ENCODE measurements at places on chromosomes 1 and 21. TPM values are rescaled to one million over a fixed set of nuclear protein-coding genes. Genes with fewer than 3 reads are reported as not detected.

GRCh38 chr1:36099681-36100341 lies 11.1 kb downstream of the ADPRS start:
- DNase-seq, result peak; percentile 84

DNA sequence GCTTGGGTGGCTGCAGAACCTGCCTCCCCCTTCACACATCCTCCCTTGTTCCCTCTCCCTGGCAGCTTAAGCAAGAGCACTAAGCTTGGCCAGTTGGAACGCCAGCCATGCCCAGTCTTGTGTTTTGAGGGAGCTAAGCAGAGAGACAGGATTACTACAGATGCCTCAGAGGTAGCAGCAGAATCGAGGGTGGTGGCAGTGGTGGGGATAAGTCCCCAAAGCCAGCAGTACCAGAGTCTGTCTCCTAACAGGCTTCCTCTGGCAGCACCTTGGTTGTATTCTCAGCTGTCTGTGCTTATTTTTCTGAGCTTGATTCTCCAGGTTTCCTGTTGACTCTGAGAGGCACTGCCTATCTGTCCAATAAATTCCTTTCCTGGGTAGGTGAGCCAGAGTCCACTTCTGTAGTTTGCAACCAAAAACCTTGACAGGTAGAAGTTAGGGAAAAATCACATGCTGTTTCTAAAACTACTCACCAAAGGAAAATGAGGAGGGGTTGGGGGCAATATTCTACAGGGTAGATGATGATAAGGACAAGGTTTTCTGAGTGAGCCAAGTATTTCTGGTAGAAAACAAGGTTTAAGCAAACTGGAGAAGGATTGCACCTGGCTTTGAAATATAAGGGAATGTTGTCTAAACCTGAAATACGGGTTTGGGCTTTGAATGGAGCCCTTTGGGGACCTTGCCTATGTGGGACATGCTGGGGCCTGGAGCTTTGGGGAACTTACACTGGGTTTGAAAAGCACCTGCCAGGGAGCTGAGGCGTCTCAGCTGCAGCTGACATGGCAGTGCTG lies 100.8 kb downstream of the PBX1 start:
- no peak for DNase-seq

DNA sequence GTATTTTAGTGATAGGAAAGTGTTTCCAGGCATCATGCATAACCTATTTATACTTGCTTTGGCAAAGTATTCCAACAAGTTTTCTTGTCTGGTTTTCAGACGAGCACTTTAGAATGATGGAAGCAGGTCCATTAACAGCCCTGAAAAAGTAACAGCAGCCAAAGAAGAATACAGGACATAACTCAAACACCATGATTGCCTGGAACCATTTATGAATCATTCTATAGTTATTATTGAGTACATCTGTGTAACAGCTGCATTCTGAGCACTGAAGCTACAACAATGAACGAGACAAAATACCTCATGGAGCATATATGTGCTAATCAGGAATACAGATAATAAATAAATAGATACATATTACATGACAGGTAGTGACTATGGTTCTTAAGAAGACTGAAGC lies 12.6 kb downstream of the IL10RB start:
- DNase-seq, result no peak

DNA sequence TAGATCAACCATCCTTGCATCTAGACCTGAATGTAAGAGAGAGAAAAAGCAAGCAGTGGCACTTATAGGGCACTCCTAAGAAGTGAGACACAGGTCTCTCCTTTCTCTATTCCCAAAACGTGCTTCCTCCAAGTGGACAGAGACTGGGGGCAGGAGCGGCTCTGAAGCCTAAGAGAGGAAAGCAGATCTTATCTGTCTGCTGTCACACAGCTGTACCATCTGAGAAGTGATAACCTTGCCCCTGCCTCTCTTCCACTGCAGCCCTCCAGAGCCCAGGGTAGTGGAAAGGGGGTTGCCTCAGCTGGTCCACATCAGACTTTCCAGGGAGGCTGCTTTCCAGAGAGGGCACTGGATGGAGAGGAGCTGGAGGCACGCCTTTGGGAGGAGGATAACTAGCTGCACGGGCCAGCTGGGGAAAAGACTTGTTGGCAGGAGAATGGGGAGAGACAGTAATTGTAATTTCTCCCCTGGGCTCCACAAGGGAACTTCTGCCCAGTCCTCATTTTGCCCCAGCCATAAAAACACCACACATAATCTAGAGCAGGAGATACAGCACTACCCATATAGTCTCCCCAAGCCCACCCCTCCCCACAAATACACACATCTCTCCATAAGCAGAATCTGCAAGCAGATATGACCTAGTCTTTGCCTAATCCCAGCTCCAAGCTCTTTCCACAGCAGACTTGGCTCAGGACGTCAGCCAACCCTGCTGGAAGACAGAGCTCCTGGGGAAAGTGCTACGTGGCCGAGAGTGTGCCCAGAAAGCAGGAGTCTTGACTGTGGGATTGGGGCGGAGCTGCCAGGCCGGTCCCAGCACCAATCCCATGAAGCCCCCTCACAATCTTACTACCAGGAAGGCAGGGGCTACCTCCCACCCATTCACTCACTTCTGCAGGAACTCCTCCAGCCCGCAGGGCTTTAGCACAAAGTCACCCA lies 31.2 kb downstream of the PIK3C2B start:
- DNase-seq, result peak; percentile 67

DNA sequence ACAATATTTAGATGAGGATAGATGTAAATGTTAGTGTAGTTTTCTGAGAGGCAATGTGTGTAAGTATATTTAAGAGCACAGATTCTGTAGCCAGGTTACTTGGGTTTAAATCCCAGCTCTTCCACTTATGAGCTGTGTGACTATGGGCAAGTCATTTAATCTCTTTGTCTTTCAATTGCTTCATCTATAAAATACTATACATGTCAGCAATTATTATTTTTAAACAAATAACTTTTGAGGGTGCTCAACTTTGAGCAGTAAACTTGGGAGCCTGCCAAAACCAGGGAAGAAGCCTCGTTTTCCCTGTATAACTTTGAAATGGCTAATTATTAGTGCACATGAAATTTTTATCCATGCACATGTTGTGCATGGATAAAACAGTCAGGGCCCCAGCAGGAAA lies 222.8 kb downstream of the FOXD2 start:
- no peak for DNase-seq

DNA sequence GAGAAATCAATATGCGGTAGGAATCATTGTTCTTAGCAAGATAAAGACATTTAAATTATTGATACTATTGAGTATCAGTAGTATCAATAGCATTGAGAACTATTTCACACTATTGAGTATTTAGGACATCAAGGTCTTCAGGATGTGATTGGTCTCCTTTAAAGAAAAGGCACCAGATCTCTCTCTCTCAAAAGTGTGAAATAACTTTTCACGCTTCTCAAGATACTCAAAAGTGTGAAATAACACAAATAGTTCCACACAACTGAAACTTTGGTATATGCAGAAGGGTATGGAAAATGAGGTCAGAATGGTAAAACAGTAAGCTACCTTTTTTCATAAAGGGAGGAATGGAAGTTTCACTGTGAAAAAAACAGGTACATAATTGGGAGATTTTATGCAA lies 6.7 kb upstream of the PYHIN1 start:
- DNase-seq, result no peak

DNA sequence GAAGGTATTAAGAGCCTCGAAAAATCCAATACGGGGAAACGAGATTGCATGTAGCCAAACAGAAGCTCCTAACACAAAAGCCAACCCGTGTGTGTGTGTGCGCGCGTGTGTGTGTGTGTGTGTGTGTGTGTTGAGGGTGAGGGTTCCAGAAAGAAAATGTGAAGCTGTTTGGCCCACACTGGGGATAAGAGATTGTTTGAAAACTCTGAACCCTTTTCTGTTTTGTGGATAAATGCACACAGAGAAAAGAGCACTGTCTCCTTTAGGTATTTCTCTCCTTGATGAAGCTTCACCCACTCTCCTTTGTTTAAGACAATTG lies 1.9 kb downstream of the WLS start:
- peak; percentile 52 for DNase-seq

- no peak for DNase-seq
These were observed 21.4 kb downstream of the TMPRSS15 start for GRCh38 chr21:18382141-18382540.

GRCh38 chr1:192574073-192574472 lies 1.5 kb upstream of the RGS1 start:
- DNase-seq, result no peak

GRCh38 chr1:202143768-202144401 lies 652 bp downstream of the ARL8A start:
- no peak for DNase-seq

DNA sequence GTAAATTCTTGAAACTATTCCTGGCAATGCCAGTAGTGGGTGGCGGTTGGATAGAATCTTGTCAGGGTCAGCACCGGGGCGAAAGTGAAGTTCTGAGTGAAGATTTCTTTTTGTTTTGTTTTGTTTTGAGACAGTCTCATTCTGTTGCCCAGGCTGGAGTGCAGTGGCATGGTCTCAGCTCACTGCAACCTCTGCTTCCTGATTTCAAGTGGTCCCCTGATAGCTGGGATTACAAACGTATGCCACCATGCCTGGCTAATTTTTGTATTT lies 33.3 kb downstream of the PCNT start:
- no peak for DNase-seq

GRCh38 chr1:154483941-154484803 lies 17.8 kb upstream of the TDRD10 start:
- DNase-seq, result peak; percentile 88

- DNase-seq, result no peak
These were observed 149.3 kb upstream of the EDN2 start for GRCh38 chr1:41633764-41634163.

GRCh38 chr1:61053712-61054600 lies 28.4 kb upstream of the NFIA start:
- DNase-seq, result peak; percentile 27

DNA sequence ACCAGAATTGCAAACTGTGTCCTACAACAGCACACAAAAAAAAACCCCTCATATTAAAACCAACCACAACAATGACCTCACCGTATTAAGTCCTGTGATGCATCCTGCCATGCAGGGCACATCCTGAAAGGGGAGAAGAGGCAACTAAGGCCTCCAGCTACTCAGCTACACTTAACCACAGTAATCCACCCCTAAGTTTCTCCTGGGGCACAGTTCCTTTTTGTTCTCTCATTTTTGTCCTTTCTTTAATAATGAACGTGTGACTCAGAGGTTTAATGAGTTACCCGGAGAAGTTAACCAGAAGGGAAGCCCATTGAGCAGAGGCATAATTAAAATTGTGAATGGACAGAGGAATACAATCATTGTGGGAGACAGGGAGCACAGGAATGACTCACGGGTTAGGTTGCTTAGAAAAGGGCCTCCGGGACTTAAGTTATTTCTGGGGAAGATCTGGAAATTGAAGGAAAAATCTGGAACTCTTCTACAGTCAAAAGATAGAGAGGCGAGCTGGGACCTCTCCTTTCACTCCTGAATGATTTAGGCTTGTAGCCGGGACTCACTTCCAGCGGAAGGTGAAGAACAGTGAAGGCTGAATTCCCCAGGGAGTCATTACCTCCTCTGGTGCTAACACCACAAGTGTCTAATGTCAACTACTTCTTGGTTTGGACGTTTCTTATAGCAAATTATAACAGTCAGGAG lies 36.9 kb upstream of the HIVEP3 start:
- peak; percentile 78 for DNase-seq

- peak; percentile 33 for DNase-seq
These were observed at the start of gene NT5C1A for GRCh38 chr1:39671793-39672550. Gene NT5C1A, minus strand, starts transcription at chr1:39672107. Its CDS starts 69 bp downstream, at chr1:39672038.

The SYCP1 gene
- not detected for total RNA-seq

The MFAP2 gene
- total RNA-seq, result 51.9 TPM

The SLC6A17 gene
- total RNA-seq, result 0.06 TPM

The HMCN1 gene
- 28.5 TPM for total RNA-seq

The AMY1A gene
- total RNA-seq, result not detected

The RALGPS2 gene
- total RNA-seq, result 49.5 TPM

The PGLYRP3 gene
- total RNA-seq, result not detected

The PIGR gene
- total RNA-seq, result not detected

The TMEM240 gene
- total RNA-seq, result 8.1 TPM

The ENAH gene
- 124 TPM for total RNA-seq

The CPT2 gene
- 47.1 TPM for total RNA-seq

The S100A16 gene
- total RNA-seq, result 59.7 TPM

The ADAMTS5 gene
- total RNA-seq, result 0.21 TPM

The SHISAL2A gene
- not detected for total RNA-seq

The PLA2G2F gene
- total RNA-seq, result not detected

The CIART gene
- total RNA-seq, result 15.4 TPM

The MPZ gene
- 0.35 TPM for total RNA-seq

The CFAP74 gene
- 0.63 TPM for total RNA-seq

The LCE2A gene
- total RNA-seq, result not detected
